Peyer's patch (tissue), 4 donors: ENCODE measurements at places on chromosomes 3 and 15. TPM values are rescaled to one million over a fixed set of nuclear protein-coding genes. Genes with fewer than 3 reads are reported as not detected.

DNA sequence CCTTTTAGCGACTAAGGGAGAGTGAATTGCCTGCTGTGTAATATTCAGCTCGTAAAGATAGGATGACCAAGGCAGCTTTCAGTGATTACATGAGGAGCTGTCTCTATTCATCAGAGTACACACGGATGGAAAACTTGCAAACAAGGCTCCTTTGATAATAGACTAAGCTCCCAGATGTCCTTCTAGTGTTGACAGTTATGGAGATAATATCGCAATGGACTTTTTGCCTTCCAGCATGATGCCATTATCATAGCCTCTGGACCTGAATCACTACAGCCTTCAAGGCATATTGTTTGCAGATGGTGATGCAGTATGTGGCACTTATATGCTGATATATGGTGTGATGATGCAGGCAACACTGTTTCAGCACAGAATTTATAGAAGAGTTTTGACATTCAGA lies 93.9 kb downstream of the ECT2 start:
- no peak for DNase-seq

GRCh38 chr15:66670762-66671580 lies 31.1 kb upstream of the SMAD6 start:
- no peak for DNase-seq

DNA sequence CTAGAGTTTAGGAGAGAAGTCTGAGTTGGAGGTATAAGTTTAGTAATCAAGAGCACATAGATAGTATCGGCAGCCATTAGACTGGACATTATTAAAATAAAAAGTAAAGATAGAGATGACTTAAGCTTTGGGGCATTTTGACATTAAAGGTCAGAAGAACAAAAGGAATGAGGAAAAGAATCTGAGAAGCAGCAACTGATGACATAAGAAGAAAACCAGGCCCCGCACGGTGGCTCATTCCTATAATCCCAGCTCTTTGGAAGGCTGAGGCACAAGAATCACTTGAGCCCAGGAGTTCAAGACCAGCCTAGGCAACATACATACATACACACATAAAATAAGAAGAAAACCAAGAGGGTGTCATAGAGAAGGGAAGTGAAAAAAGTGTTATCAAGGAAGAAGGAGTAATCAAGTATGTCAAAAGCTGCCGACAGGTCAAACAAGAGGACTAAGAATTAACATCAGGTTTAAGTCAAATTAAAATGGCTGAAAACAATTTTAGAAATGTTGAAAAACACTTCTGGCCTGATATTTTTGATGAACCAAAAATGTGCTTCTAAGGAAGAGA lies 38.9 kb downstream of the ACAP2 start:
- no peak for DNase-seq

DNA sequence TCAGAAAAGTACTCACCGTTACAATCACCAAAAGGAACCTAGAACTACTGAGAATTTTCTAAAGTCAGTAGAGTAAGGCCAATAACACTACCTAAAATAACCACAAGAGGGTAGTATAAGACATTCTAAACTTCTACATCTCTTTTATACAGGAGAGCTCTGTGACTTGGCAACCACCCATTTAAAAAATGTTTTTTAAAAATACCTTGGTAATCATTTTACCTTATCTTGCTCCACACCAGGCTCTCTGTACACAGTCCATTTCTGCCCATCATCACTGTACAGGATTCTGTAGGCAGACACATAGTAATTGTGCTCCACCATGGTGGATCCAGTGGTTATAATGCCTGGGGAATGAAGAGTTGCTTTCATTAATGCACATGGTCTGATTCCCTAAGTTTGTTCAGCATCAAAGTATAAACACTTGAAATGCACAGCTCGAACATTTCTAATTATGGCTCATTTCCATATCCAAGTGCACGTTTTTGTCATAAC lies 54.5 kb downstream of the ST3GAL6 start:
- DNase-seq, result no peak

- DNase-seq, result no peak
Observed at GRCh38 chr3:130929804-130930203, 35.9 kb downstream of the ATP2C1 start.

DNA sequence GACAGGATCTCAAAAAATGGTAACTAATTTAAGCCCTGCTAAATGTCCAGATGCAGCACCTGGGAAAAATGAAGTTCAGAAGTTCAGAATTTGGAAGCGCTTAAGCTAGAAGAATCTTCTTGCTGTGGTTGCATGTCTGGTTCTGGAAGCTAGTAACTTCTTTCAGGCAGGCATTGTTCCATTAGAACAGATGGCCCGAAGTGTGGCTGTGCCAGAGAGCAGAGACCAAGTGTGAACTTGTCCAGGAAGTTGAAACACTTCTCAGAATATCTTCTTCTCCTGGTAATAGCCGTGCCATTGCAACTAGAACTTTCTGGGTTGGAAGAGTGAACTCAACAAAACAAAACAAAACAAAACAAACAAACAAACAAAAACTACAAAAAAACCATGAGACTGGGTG lies 80.0 kb downstream of the MITF start:
- DNase-seq, result no peak

Gene RTP1
- not detected for total RNA-seq

- no peak for DNase-seq
Observed at GRCh38 chr3:186052096-186052840, 56.6 kb downstream of the ETV5 start.

DNA sequence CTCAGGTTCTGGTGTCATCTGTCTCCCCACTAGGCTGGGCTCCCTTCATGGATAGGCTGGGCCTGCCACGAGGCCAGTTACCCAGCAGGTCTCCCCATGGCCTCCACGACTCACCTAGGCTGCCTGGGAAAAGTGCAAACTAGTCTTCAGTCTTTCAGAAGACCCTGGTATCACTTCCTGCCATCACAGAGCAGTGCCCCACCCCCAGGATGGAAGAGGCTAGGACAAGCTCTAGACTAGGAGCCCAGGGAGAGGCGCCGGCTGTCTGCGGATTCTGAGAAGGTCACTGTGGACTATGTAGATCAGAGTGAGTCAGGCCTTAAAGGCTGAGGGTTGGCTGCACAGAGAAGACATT lies 63.7 kb downstream of the CORO2B start:
- DNase-seq, result no peak

DNA sequence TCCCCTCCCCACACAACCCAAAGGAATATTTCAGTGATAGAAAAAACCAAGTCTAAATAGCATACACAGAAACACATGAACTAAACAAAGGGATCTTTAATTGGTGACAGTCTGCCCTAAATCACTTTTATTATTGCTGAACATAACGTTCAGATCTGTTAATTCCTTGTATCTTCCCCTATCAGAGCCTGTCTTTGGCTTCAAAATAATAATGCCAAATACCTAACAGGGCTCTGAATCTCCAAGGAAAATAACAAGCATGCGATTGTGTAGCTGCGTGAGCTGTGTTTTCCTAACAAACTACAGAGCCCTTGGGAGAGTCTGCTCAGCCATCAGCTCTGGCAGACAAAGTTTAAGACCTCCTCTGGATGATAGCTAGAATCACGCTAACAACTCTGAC lies 1010.1 kb downstream of the ROBO1 start:
- DNase-seq, result no peak

DNA sequence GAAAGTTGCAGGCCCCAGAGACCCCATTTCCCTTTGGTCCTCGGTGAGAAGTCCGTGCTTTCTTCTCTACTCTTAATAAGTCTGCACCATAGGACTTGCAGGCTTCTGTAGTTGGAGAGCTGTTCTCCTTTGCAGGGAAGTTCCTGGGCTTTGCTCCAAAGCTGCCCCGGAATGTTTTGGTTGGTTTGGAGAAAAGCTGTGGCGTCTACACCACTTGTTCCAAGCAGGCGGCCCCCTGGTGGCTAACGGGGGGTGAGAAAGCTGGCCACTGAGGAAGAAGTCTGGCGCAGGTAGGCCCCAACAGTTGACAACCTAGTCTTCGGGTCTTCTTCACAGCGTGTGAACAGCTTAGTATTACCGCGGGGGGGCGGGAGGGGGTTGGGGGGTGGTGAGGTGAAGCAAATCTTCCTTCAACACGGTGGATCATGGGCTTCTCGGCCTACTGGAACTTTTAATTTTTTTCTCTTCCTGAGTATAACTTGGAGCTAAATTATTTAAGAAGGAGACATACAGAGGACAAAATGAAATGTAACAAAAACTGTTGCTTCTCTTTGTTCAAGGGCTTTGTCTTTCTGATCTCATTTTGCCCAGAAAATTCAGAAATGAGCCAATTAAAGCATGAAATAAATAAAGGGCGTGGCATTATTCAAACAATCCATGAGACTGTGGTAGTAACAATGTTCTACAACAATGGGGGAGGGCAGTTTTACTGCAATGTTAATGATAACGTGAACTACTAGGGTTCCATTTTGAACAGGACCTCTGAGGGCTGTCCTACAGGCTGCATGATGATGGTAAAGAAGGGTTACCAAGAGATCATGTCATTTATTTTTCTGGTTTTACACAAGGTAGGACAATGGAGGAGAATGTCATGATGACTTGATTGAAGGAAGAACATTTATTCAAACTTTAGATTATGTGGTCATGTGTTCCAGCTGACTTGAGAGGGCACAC lies 2.2 kb upstream of the THRB start:
- peak; percentile 58 for DNase-seq

- no peak for DNase-seq
Observed at GRCh38 chr15:93771196-93772030, 459.9 kb upstream of the MCTP2 start.

DNA sequence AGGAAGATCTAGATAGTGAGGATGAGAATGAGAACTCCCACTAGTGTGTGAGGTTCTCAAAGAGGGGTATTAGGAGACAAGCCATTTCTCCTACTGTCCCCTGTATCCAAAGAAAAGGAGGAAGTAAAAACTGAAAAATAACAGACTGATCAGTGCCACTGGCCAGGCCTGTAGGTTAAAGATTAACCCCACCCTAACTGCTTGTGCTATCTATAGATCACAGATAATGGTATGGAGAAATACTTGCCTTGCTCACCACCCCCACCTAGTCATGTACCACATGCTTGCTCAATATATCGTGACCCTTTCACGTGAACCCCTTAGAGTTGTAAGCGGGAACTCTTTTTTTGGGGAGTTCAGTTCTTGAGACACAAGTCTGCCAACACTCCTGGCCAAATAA lies 519.7 kb upstream of the FRG2C start:
- DNase-seq, result no peak

DNA sequence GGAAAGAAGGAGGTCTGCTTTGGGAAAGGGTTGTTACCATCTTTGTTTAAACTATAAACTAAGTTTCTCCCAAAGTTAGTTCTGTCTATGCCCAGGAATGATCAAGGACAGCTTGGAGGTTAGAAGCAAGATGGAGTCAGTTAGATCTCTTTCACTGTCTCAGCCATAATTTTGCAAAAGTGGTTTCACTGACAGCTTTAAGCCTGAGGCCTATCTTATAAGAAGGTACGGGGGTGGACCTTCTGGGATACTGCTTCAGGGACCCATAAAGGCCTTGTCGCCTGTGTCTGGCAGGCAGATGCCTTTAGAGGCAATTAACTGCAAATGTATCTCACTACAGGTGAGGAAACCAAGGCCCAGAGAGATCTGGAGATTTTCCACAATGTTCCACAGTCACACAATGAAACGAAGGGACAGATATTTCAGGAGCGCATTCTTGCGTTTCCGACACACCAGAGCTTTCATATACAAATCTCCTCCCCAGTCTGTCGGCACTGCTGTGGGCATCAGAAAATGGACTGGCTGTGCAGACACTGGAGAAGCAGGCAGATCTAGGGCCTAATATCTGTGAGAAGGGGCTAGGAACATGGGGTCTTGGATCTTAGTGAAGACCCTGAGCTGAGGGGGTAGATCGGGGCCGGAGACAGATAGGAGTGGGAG lies 169.5 kb upstream of the SMAD3 start:
- no peak for DNase-seq

Gene TMCO5A
- not detected for total RNA-seq

DNA sequence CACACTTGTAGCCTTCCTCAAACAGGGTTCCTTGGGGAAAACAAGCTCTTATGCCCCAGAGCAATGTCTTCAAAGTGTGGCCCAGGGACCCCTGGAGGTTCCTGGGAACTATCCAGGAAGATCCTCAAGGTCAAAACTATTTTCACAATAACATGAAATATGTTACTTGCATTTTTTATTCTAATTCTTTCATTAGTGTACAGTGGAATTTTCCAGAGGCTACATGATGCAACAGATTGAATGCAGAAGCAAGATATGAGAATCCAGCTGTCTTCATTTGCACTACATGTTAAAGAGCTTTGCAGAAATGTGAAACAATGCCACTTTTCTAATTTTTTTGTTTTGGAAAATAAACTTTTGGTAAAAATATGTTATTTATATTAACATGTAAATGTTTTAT lies 190.9 kb downstream of the SLC9A9 start:
- no peak for DNase-seq

DNA sequence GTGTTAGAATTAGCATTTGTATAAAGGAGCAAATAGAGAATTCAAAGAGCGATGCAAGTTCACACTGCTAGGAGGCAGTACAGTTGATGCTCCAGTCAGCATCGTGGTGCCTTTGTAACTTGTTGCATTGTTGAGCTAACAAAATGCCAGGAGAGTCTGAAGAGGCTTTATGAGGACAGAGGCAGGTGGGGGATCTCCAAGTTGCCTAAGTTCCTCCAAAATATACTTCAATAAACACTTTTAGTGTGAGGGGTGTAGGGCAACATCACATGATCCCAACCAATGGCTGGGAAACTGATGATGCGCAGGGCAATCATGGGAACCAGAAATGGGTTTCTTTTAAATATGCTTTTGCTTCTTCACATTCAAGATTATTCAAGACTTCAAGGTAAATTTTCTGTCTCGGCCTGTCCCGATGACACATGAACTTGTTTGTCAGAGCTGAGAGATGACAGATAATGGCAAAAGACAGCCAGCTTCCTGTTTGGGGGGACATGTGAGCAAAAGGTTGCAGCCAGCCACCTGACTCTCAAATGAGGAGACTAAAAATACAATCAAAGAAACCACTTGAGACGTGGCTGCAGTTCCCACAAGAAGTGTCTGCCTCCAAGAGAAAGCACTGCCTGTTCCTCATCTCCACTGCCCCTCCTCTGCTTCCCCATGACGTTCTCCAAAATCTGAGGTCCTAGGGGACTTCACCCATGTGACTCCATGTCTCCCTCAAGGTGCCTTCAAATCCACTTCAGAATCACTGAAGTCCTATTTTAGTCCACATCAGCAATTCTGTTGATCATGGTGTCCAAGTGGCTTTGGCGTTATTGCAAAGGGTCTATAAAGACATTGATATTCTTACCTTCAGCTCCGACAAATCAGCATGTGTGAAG lies 39.3 kb downstream of the KLHL6 start:
- DNase-seq, result peak; percentile 82

- DNase-seq, result no peak
Observed at GRCh38 chr3:48018841-48019240, 2.6 kb upstream of the MAP4 start.

Gene KIF23
- 33.8 TPM for total RNA-seq

Gene PIK3CB
- 35.6 TPM for total RNA-seq

Gene PLSCR2
- not detected for total RNA-seq

Gene AADAC
- total RNA-seq, result 239 TPM
